Cerebellar cortex (tissue), 1 donor: ENCODE measurements at places on chromosomes 6 and 20.

GRCh38 chr20:18421608-18422007 lies 45.2 kb downstream of the DZANK1 start:
- no peak for DNase-seq

GRCh38 chr6:47524136-47524845 lies 46.7 kb downstream of the CD2AP start:
- DNase-seq: no peak

- DNase-seq: no peak
Measured at GRCh38 chr6:7621761-7622160, 31.8 kb downstream of the SNRNP48 start.

DNA sequence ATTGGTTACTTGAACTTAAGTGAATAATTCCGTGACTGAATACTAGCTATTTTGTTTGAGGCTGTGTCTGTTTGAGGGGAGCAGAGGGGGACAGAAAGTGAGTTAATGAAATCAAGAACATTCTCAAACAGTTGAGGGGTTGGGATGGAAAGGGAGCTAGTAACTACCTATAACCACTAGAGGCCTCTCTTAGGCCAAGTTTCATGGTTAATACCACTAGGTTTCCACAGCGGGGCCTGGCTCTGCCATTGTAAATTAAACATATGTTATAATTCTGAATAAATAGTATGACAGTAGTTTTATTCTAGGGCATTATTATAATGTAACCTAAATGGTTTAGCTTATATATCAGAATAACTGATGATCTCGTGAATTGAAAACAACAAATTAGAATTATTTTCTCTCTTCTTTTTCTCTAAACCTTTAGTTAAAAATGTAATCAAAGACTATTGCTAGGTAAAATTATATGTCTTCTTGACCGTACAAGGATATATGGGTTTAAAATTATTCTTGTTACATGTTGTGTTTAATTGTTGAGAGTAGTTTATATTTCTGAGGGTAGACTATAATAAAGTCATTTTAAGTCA lies 108.1 kb downstream of the BCKDHB start:
- DNase-seq: peak; percentile 72

- peak; percentile 85 for DNase-seq
Measured at GRCh38 chr20:3846740-3847428, at the start of gene MAVS. MAVS (plus strand) TSS chr20:3846834; CDS start chr20:3854625, 7,791 bp downstream.

DNA sequence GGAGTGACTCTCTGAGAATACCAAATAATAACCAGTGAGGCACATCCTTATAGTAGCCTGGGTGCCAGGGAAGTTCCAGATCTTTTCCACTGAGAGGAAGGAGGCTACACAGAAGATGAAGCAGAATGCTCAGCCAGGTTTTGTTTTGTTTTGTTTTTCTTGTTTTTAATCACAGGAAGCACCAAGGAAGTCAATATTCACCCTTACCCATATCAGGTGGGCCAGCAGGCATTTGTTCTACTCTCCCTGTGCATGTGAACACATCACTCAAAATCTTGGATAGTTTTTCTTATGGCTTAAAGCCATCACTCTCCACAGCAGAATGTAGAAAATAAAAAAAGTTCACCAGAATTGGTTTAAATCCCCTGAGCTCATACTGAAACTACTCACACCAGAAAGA lies 10.5 kb downstream of the SLC17A1 start:
- no peak for DNase-seq

DNA sequence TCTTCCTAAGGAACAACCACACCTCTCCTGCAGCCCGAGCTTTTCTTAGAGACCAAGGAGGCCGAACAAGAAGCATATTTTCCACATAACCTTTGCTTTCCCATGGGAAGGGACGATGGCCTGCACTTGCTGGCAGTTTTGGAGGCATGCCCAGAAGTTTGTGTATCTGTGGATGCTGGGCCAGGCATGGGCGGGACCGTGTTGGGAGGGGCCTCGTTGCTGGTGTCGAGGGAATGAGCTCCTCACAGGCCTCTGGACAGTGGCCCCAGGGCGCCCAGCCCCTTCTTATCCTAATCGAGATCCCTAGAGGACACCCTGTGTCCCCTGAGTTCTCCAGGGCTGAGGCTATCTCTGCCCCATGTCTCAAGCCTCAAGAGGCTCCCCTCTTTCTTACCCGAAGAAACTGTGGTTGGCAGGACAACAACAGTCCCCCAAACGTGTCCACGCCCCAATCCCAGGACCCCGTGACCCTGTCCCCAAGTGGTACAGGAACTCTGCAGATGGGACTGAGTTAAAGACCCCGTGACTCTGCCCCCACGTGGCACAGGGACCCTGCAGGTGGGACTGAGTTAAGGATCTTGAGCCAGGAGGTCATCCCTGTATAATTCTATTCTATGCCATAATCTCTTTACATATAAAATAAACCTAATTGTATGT lies 99.5 kb upstream of the BHLHE23 start:
- peak; percentile 37 for DNase-seq

DNA sequence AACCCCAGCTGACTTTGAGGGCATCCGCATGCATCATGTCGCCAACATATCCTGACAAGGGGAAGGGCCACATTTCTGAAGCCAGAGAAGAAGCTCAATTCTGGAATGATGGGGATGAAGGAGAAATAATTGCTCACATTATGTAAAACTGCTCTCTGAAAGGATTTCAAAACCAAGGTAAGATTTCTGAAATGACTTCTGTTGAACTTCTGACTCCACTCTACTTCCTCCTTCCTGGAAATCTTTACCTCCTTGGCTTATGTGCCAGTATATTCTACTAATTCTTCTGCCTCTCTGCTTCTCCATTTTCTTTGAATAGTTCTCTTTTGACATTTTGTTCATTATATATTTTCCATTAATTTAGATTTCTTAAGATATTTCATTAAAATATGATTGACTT lies 31.9 kb downstream of the HLA-DPB1 start:
- DNase-seq: no peak

DNA sequence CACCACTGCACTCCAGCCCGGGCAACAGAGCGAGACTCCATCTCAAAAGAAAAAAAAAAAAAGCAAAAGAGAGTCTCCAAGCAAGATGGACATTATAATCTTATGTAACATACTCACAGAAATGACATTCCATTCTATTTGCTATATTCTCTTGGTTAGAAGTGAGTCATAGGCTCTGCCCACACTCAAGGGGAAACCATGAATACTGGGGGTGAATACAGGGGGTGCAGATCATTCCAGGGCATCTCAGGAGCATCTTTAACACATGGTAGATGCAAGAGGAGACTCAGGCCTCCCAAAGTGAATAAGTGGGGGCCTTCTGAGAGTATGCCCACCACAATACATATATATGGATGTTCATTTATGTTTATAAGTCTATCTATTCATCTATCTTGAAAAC lies 18.3 kb upstream of the RANBP9 start:
- no peak for DNase-seq
